ENCODE measurements at places on chromosomes 13 and 19.

DNA sequence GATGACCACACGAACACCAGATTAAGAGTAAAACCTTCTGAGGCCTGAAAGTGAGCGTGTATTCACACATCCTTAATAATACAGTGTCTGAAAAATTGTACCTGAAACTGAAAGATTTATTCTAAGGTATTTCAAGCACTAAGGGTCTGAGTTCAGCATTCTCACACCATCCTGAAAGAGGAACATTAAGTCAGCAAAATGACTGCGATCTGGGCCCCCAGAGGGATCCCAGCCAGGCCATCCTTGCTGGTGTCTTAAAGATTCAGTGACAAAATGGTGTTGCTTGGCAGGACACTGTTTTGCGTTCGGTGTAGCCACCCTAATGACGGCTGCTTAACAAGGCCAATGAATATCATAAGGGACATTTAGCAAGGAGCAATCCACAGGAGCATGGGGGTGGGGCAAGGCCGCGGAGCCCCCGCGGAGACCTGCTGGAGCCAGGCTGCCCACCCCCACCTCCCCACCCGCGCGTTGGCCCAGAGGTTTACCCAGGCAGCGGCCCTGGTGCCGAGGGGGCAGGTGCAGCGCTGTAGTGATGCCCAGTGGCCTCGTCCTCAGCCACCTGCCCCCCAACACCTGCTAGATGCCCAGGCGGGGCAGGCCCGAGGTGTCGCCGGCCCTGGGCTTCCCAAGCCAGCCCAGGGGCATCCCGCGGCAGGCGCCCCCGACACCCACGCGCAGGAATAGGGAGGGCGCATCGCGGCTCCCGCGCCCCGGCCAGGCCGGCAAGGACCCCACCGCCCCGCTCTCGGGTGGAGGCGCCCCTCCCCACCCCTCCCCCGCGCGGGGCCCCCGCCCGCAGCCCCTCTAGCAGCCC lies 742 bp downstream of the NALCN start:
- no peak for DNase-seq
- no peaks in the 10 kb centered on the region for H3K36me3 ChIP-seq
- peak overlapping the region; percentile 74 for H3K27ac ChIP-seq
- peak overlapping the region; percentile 98 for H3K4me3 ChIP-seq
- no peaks in the 10 kb centered on the region for H3K27me3 ChIP-seq

GRCh38 chr13:70104481-70104880 lies 3.1 kb upstream of the ATXN8OS start:
- H3K27me3 ChIP-seq: no peaks in the 10 kb centered on the region
- no peak for DNase-seq
- no peak overlapping the region for H3K27ac ChIP-seq
- H3K36me3 ChIP-seq: no peaks in the 10 kb centered on the region

DNA sequence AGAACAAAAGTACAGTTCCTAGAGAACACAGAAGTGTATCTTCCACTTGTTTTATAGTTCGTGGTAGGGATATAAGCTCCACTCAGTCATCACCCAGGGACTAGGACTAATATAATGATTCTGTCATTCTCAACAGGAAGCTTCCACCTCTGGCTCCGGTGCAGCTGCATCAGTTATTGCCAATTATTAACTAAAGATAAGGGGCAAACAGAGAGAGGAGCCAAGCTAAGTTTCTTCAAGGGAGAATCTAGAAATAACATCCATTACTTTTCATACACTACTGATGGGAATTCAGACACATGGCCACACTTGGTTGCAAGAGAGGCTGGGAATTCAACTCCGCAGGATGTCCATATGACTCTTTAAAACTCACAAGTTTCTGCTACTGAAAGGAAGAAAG lies 917.9 kb downstream of the OLFM4 start:
- no peak overlapping the region for H3K27ac ChIP-seq
- no peak for DNase-seq
- H3K27me3 ChIP-seq: no peaks in the 10 kb centered on the region
- H3K4me3 ChIP-seq: no peak overlapping the region

DNA sequence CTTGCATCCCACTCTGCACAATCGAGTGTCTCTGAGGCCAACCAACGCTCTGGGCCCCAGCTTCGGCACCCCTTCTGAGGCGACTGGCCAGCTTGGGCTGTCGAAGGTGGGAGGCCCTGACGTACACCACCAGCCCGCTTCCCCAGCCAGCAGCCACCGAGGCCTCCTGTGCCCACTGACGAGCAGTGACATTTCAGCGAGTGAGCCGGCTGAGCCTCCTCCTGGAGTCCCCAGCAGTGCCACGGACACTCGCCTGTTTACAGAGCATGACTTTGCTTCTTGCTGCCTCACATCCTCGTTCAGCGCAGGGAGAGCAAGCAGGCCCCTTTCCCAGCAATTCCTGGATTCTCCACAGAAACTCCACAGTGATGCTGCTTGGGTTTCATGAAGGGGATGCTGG lies 240.2 kb upstream of the MAB21L1 start:
- no peak for DNase-seq
- peaks cover 3% of the 10 kb centered on the region for H3K4me1 ChIP-seq
- H3K36me3 ChIP-seq: no peaks in the 10 kb centered on the region
- H3K4me3 ChIP-seq: no peak overlapping the region
- no peaks in the 10 kb centered on the region for H3K27me3 ChIP-seq

DNA sequence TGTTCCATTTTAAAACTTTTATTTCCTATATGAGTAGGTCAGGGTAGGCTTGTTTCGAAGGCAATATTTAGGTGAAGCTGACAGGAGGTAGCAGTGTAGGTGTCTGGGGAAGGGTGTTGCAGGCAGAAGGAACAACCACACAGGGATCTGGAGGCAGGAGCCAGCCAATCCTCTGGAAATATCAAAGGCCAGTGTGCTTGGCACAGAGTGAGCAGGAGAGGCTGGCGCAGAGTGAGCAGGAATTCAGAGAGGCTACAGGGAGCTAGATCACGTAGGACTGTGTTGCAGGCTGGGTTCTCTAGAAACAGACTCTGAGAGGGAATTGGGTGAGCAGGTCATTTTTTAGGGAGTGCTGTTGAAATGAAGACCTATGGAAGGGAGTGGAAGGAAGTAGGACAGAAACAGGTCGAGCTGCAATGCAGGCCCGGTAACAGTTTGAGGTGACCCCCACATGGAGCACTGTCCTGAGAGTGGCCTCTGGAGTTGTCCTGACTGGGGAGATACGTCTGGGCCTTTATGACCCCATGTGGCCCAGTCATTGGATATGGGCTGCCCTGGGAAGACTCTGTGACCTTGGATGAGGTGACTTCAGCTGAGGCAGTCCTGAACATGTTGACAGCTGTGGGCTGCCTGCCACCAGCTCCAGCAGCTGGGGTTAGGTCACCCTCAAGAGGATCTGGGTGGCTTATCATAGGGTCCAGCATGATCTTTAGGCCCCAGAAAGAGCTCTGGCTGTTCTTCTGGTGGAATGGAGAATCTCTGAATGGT lies 51.7 kb downstream of the ERCC5 start:
- no peaks in the 10 kb centered on the region for H3K27me3 ChIP-seq
- no peak for DNase-seq
- H3K36me3 ChIP-seq: no peaks in the 10 kb centered on the region
- H3K4me1 ChIP-seq: no peaks in the 10 kb centered on the region
- H3K27ac ChIP-seq: no peak overlapping the region

- H3K36me3 ChIP-seq: no peaks in the 10 kb centered on the region
- H3K4me1 ChIP-seq: peaks cover 4% of the 10 kb centered on the region
- no peak overlapping the region for H3K27ac ChIP-seq
- no peak overlapping the region for H3K4me3 ChIP-seq
- no peaks in the 10 kb centered on the region for H3K27me3 ChIP-seq
These were observed 31.0 kb downstream of the CRYL1 start for GRCh38 chr13:20494656-20495055.

DNA sequence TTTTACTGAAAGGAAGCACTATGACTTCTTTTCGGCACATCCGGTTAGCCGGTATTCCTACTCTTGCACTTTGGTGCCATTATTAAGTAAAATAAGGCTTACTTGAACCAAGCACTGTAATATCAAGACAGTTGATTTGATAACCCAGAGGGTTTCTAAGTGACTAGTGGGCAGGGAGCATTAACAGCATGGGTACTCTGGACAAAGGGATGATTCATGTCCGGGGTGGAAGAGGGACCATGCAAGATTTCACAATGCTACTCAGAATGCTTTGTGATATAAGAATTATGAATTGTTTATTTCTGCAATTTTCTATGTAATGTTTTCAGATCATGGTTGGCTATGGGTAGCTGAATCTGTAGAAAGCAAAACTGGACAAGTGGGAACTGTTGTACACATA lies 282.1 kb downstream of the TDRD3 start:
- H3K27ac ChIP-seq: no peak overlapping the region
- DNase-seq: no peak
- no peaks in the 10 kb centered on the region for H3K36me3 ChIP-seq
- no peak overlapping the region for H3K4me3 ChIP-seq

DNA sequence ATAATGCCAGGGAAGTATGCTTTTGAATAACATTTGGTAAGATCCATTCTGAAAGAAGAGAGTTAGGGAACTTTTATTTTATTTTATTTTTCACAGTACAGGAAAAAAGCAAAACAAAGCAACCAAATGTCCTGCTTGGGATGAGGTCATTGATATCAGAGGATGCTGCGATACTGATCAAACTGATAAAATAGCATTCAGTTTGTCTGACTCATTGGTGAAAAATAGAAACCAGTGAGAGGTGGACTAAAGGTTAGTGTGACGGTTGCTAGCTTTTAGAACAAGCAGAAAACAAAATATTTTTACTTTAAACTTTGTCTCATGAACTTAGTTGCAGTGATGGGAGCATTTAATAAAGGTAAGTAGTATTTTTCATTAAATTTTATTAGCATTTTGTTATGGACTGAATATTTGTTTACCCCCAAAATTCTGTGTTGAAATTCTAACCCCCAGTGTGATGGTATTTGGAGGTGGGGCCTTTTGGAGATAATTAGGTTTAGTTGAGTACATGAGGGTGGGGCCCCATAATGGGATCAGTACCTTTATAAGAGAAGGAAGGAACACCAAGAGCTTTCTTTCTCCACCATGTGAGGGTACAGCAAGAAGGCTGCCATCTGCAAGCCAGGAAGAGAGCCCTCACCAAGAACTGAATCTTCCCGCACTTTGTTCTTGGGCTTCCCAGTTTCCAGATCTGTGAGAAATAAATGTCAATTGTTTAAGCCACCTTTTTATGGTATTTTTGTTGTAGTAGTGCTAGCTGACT lies 37.3 kb downstream of the ITGBL1 start:
- H3K27ac ChIP-seq: peak overlapping the region; percentile 29
- no peak overlapping the region for H3K4me3 ChIP-seq
- H3K27me3 ChIP-seq: no peaks in the 10 kb centered on the region
- DNase-seq: no peak
- H3K36me3 ChIP-seq: no peaks in the 10 kb centered on the region

- no peak overlapping the region for H3K27ac ChIP-seq
- H3K4me3 ChIP-seq: peak overlapping the region; percentile 19
- H3K36me3 ChIP-seq: no peaks in the 10 kb centered on the region
- no peaks in the 10 kb centered on the region for H3K27me3 ChIP-seq
- no peak for DNase-seq
These were observed 1.5 kb downstream of the C3 start for GRCh38 chr19:6718741-6719539.

GRCh38 chr13:33108620-33109019 lies 92.4 kb downstream of the KL start:
- peaks cover 32% of the 10 kb centered on the region for H3K36me3 ChIP-seq
- H3K27me3 ChIP-seq: no peaks in the 10 kb centered on the region
- no peak overlapping the region for H3K4me3 ChIP-seq
- no peak for DNase-seq

DNA sequence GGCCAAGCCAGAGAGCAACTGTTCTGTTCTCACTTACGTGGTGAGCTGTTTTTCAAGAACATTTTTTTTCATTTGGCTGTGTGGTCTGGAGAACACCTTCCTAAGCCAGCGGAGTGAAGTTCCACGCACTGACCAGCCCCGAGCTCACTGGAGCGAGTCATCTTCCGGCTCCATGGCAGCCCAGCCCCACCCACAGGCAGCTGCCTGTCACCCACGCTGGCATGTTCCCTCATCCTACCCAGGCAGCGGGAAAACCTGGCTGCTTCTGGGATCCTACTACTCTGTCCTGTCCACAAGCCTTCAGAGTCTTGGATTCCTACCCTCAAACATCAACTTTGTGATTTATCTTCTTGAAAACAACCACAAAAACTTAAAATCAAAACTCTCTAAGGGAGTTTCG lies 76.2 kb downstream of the GGACT start:
- H3K27ac ChIP-seq: no peak overlapping the region
- H3K27me3 ChIP-seq: no peaks in the 10 kb centered on the region
- H3K4me3 ChIP-seq: no peak overlapping the region
- H3K4me1 ChIP-seq: no peaks in the 10 kb centered on the region

- H3K4me1 ChIP-seq: no peaks in the 10 kb centered on the region
- no peak overlapping the region for H3K27ac ChIP-seq
- no peaks in the 10 kb centered on the region for H3K27me3 ChIP-seq
- H3K4me3 ChIP-seq: no peak overlapping the region
- no peaks in the 10 kb centered on the region for H3K36me3 ChIP-seq
- DNase-seq: no peak
These were observed 26.4 kb downstream of the LEUTX start for GRCh38 chr19:39805104-39805503.

DNA sequence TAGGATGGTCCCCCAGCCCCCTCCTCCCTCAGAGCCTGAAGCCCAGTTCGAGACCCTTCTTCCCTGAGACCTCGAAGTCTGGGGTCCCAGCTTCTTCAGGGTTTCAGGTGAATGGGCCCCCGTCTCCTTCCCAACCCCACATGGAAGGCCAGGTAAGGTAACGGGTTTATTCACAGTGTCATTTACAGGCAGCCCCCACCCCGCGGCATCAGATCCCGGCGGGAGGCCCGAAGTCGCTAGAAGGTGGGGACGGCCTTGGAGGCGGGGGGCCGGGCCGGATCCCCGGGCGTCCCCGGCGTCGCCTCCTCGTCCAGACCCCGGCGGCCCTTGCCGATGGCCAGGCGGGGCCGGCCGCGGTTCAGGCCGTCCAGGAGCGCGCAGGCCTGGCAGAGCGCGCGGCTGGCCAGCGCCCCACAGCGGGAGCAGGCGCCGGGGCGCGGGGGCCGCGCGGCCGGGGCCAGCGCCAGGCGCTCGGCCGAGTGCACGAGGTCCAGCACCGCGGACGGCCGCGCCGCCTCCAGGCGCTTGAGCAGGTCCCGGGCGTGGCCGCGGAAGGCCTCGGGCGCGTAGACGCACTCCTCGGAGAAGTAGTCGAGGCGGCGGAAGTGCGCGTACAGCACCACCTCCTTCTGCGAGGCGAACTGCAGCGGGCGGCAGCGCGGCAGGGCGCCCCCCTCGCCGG lies 9.7 kb downstream of the CTU1 start:
- no peak overlapping the region for H3K4me3 ChIP-seq
- DNase-seq: no peak
- H3K27me3 ChIP-seq: no peaks in the 10 kb centered on the region
- H3K36me3 ChIP-seq: peaks cover 13% of the 10 kb centered on the region

DNA sequence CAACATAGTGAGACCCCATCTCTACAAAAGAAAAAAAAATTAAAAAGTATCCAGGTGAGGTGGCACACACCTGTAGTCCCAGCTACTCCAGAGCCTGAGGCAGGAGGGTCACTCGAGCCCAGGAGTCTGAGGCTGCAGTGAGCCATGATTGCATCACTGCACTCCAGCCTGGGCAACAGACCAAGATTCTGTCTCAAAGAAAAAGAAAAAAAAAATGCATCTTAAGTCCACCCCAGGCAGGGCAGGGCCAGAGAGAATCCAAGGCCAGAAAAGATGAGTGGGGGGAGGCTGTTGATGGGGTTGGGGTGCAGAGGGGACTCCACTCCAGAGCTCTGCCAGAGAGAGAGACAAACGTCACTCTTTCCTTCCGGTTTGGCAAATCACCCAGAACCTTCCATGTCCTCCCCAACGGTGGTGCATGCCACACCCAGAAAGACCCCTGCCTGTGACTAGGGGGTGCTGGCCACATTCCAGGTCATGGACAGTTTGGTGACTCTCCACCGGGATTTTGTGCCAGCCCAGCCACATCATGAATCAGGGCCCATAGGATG lies 431 bp downstream of the FUT3 start:
- DNase-seq: no peak
- no peaks in the 10 kb centered on the region for H3K36me3 ChIP-seq
- no peaks in the 10 kb centered on the region for H3K4me1 ChIP-seq
- H3K27ac ChIP-seq: no peak overlapping the region
- no peaks in the 10 kb centered on the region for H3K27me3 ChIP-seq

Measured in ascending aorta (tissue), 2 donors.